ENCODE measurements at places on chromosomes 7 and 10.
A peak's percentile ranks its signal among the peaks of the same experiment; 100 is the strongest.

- no peak for DNase-seq
These were observed 6.9 kb downstream of the MTG1 start for GRCh38 chr10:133400624-133401424.

DNA sequence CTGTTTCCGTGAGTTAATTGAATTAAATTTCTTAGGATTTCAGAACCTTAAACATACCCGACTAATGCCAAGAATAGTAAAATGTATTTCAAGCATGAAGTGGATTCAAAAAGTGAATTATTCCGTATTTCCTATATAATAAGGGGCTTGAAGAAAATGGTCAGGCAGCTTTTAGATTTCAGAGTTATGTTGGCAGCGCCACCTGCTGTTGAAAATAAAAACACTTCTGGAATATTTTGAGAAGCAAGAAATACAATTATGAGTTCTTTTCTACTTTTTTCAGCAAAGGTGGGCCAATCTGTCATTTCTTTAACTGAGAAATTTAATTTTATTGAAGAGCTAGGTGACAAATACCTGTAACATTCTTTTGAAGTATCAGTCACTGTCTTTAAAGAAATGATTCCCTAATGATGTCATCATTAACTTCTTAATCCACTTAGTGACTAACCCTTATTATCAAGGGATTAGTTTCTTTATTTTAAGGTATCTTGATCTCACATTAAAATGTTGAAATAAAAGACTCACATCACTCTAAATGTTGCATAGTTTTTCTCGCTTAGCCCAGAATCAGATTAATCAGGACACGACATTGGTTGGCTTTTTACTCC, 36.6 kb upstream of the AGR3 start:
- DNase-seq: peak; percentile 71

GRCh38 chr7:87874066-87874465, 2.1 kb downstream of the SLC25A40 start:
- DNase-seq: peak; percentile 18

GRCh38 chr7:69803699-69804516, 205.6 kb downstream of the AUTS2 start:
- no peak for DNase-seq

DNA sequence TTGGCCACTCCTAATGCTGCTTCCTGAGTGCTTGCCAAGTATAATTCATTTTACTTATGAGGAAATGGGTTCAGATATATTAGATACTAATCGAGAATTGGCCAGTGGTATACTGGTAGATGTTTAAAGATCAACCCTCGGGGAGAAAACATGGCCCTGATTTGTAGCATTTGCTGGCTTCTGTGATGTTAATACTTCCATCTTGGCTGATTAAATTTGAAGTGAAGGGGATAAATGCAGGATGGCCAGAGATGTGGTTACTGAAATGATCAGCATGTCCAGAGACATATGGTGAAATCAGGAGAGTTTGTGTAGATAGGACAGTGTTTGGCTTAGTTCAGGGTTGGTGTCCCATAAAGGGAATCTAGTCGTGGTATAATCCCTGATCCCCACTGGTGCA, 11.2 kb downstream of the UBE2D4 start:
- no peak for DNase-seq

DNA sequence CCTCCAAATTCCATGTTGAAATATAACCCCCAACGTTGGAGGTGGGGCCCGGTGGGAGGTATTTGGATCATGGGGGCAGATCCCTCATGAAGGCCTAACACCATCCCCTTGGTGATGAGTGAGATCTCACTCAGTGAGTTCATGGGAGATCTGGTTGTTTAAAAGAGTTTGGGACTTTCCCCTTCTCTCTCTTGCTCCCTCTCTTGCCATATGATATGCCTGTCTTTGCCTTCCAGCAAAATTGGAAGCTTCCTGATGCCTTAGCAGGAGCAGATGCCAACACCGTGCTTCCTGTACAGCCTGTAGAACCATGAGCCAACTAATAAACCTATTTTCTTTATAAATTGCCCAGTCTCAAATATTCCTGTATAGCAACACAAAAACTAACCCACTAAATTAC, 55.7 kb upstream of the CDK1 start:
- DNase-seq: no peak

GRCh38 chr7:158239290-158239981, 348.2 kb downstream of the PTPRN2 start:
- peak; percentile 5 for DNase-seq

- DNase-seq: no peak
These were observed 107.4 kb downstream of the SH3PXD2A start for GRCh38 chr10:103748020-103748419.

GRCh38 chr7:13990319-13990983, 985 bp upstream of the ETV1 start:
- DNase-seq: peak; percentile 39
